Cardiac ventricle fibroblast (primary cell): ENCODE measurements at places on chromosomes 13 and 19. TPM values are rescaled to one million over a fixed set of nuclear protein-coding genes. Genes with fewer than 3 reads are reported as not detected.

Gene KCNJ14
- total RNA-seq, result 1.1 and 1.3 TPM in 2 replicates

Gene KCTD4
- total RNA-seq, result not detected in 2 replicates

Gene CATSPERD
- total RNA-seq, result not detected in 2 replicates

Gene PSG3
- not detected in 2 replicates for total RNA-seq

Gene ZNF44
- total RNA-seq, result 2.4 and 3.3 TPM in 2 replicates
